ENCODE measurements at places on chromosomes 2 and 18.
A peak's percentile ranks its signal among the peaks of the same experiment; 100 is the strongest.

GRCh38 chr2:9984217-9984739 is 32.8 kb downstream of the GRHL1 start:
- DNase-seq, result no peak

GRCh38 chr18:44526705-44527415 is 153.8 kb upstream of the SETBP1 start:
- no peak for DNase-seq

GRCh38 chr2:98461498-98462049 is 16.9 kb downstream of the INPP4A start:
- no peak for DNase-seq

DNA sequence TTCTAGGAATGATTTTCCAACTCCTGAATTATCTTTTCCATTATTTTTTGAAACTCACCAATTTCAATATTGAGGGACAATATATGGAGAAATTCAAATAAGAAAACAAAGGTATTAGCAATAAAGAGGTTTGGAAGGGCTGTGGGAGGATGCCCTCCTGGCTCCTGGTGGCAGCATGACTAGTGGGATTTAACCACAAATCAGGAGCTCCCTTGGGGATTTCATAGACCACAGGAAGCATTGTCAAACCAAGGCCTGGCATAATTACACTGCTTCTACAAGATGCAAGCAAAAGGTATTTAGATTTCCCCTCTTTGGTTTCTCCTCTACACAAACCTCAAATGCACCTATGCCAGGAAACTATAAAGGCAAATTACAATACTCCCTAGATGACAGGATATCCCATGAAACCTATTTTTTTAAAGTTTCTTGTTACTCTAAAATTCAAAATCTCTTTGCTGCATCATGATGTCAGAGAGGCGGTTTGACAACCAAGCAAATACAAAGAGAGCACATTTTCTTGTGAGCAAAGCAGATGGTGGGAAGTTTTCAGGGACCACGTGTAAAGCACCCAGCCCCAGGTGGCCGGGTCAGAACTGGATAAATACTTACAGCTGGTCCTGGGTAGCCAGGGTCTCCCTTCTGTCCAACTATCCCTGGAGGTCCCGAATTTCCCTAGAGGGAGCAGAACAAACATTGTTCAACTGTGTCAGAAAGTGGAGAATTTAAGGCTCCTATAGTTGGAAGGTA is 67.9 kb downstream of the COL6A3 start:
- DNase-seq, result no peak

- no peak for DNase-seq
Measured at GRCh38 chr2:100425573-100426383, 8.3 kb upstream of the CHST10 start.

- DNase-seq, result no peak
Measured at GRCh38 chr18:37443325-37444055, 122.1 kb downstream of the CELF4 start.

- DNase-seq, result no peak
Measured at GRCh38 chr2:200705305-200706041, 106.2 kb upstream of the BZW1 start.

- DNase-seq, result peak; percentile 63
Measured at GRCh38 chr2:230974096-230974913, 21.6 kb upstream of the SPATA3 start.

GRCh38 chr2:64666810-64667438 is 13.2 kb upstream of the SERTAD2 start:
- DNase-seq, result no peak

DNA sequence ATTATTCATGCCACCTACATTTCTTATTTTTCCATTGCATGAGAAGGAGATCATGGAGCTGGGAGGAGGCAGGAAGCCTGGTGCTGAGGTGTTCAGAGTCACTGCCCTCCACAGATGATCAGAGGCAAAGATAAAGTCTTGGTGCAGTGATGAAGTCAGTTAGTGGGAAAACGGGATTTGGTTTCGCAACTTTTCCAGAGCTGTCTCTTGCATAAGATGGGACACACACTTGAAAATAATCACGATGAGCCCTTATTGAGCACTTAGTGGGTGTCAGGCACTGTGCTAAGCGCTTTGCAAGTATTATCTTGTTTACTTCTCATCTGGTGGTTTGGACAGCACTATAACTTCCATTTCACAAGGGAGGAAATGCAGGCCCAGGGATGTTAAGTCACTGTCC is 222.1 kb upstream of the SMAD2 start:
- DNase-seq, result no peak

DNA sequence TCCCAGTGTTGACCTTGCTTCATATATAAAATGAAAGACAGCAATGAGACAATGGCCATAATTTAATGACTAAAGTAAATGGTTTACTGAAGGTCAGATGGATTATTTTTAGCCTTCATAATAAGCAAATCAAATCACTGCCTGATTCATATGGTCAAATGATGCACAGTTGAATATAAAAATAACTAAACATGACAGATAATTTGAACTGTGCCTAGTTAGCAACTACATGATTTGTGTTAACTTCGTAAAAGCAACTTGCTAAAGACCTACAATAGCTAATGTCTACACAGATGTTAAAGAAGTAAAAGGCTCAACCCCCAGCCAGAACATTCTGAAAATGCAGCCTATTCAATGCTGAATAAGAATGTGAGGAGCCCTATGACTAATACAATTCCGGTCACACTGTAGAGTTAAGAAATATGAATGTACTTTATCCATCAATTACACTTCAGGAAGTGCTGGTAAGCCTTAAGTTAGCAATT is 590.8 kb upstream of the CDH2 start:
- no peak for DNase-seq

GRCh38 chr2:29834036-29834540 is 87.3 kb downstream of the ALK start:
- DNase-seq, result no peak

DNA sequence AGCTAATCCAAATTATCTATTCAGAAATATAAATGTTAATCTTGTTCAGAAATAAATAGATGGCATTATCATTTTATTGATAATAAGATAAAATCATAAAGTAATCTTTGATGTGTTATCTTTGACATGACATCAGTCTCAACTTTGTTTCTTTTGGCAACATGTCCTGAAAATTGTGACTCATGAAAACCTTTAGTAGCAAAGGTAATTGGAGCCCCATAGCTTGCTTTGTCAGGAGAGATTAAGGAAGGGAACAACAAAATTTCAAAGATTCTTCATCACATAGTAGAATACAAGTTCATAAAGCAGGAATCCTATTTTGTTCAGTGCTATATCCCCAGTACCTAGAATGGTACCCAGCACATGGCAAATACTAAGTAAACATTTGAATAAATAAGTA is 165.4 kb downstream of the KCNE4 start:
- no peak for DNase-seq

DNA sequence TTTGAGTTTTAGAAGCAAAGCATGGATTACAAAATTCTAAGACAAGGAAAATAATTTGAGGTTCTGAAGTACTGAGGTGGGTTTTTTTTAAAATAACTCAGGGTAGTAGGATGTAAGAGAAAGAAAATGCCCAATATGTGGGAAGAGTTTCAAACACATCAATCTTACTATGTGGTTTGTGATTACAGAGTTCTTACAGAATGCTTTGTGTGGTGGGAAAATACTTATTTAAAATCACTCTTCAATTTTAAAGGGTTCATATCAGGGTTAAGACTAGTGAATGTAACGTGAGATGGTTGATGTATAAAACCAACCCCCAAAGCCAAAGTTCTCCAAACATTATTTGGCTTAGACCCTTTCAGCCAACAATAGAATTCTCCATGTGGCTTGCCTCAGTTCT is 173.5 kb downstream of the UBE2E3 start:
- no peak for DNase-seq

GRCh38 chr2:190678444-190679162 is 29.7 kb downstream of the NAB1 start:
- DNase-seq, result no peak

DNA sequence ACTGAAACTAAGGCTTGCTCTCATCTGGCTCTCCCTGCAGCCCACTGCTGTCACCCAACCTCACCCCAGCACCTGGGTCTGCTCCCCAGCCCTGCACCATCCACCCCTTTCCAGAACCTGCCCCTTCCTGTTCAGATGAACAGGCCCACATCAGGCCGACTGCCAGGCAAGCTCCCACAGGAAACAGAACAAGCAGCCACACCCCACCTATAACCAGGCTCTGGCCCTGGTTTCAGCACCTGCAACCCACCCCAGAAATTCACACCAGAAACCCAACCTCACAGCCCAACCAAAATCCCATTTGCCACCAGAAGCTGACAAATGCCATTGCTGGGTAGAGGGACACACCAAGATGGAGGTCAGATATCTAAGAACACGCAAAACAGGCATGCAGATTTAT is 159.2 kb upstream of the ID2 start:
- DNase-seq, result no peak

DNA sequence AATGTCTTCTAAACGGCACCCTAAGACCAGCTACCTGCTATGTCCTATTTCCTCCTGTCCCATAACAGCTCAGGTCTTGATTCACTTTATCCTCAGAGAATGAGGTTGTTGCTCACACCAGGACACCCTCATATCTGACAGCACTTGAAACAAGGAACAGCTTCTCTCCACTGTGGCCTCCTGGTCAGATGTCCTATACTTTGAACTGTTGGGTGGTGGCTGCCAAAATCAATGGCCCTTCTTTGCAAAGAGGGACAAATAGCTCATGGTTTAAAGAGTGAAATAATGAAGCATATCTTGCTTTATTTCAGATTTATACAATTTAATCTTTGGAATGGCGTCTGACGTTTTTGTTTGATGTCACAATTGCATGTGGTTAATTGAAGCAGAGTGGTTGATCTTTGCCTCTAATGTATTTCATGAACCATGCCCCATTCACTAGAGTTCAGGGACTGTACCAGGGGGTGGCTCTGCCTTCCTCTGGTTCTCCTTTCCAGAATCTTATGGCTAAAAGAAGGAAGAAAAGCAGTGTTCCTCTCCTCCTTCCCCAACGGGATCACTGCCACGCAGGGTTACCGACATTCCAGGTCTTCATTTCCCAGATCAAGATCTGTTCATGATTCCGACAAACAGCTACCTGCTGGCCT is 24.1 kb upstream of the ZCCHC2 start:
- DNase-seq, result no peak

- DNase-seq, result no peak
Measured at GRCh38 chr2:200310545-200310971, 4.1 kb downstream of the SPATS2L start.

GRCh38 chr2:100411841-100412292 is 5.6 kb downstream of the CHST10 start:
- DNase-seq, result no peak

DNA sequence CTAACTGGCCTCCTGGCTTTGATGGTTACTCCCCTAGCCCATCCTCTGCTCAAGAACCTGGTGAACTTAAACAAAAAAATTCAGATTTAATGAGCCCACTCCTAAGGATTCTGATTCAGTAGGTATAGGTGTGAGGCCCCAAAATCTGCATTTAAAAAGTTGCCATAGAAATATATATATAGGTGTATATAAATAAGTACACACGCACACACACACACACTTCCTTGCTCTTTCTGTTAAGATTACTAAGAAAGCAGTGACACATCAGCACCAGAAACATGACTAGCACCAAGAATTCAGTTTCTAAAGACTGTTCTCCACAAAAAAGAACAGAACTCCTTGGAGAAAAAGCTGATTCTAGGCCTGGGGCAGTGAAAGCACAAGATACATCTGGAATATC is 17.8 kb downstream of the EML6 start:
- no peak for DNase-seq

- no peak for DNase-seq
Measured at GRCh38 chr18:78794071-78794430, 185.6 kb upstream of the SALL3 start.

DNA sequence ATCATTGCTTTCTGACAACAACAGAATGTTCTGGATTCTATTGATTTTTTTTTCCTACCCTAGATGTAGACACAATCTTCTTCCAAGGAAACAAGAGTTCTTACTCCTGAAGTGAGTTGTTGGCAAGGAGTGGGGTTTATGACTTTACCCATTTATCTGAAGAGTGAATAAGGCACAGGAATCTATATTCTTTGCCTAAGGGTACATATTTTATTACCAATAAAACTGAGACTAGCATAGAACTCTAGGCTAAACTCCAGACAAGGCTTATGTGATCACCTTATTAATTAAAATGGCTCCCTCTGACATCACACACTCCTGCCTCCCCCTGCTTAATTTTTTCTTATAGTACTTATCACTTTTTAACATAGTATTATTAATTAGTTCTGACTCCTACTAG is 47.6 kb downstream of the C18orf54 start:
- DNase-seq, result no peak

DNA sequence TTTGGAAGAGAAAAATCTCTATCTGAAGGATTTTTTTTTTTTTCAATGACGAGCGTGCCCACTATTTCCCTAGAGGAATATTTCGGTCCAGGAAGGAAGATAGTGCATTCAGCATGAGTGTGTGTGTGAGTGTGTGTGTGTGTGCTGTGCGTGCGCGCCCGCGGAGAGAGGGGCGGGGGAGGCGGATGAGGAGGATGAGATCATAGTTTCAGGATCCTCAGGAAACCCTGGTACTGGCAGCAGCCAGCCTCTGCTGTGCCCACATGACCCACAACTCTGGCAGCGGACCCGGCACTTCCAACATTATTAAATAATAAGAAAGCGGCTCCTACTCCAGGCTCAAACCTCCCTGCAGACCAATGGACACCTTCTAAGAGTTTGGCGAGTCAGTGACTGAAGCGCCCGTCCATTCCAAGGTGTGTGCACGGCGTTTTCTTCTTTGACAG is 217.0 kb upstream of the DTNA start:
- no peak for DNase-seq

- DNase-seq, result no peak
Measured at GRCh38 chr18:25470062-25470461, 118.1 kb upstream of the ZNF521 start.

DNA sequence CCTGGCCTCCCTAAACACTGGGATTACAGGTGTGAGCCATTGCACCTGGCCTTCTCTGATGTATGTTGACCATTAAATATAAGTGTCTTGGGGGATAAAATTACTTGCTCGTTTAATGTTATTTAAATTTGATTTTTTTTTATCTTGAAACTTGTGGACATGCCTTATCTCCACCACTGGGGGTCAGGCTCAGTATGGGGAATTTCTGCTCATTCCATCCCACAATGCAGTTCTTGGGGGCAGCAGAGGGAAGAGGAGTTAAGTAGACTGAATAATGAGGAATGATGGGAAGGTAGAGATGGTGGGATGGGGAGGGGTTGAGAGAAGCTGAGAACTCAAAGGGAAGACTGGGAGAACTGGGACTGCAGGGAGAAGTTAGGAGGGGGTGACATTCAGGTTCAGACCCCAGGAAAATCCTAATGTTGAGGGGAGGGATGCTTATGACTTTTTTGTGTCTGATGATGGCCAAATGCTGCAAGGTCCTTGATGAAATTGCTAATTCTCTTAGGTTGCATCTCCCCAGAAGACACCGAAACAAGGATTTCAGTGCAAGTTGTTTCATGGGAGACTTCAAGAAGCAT is 174.2 kb downstream of the MIB1 start:
- DNase-seq, result no peak

DNA sequence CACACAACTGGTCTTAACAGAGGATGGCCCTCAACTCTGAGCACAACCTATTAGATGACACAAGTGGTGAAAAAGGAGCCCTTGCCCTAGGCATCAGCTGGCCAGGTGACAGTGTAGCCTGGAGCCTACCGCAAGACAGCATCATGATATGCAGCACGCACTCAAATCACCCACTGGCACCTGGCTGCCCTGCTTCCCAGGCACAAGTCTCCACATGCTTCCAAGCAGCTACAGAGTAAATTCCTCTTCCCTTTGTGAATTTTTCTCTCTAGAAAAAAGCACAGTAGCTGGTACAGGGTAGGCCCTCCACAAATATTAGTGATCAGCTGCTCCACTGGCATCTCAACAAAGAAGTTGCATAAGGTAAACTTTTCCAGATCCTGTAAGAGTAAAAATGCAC is 6.0 kb downstream of the FBXO15 start:
- DNase-seq, result no peak

GRCh38 chr2:198757069-198757468 is 700.7 kb downstream of the SATB2 start:
- no peak for DNase-seq
